ENCODE measurements at places on chromosomes 13 and 19.

- no peak for DNase-seq
These were observed 91.9 kb upstream of the MCF2L start for GRCh38 chr13:112877066-112877465.

- DNase-seq, result no peak
These were observed 50.0 kb downstream of the TEX26 start for GRCh38 chr13:30982506-30982905.

DNA sequence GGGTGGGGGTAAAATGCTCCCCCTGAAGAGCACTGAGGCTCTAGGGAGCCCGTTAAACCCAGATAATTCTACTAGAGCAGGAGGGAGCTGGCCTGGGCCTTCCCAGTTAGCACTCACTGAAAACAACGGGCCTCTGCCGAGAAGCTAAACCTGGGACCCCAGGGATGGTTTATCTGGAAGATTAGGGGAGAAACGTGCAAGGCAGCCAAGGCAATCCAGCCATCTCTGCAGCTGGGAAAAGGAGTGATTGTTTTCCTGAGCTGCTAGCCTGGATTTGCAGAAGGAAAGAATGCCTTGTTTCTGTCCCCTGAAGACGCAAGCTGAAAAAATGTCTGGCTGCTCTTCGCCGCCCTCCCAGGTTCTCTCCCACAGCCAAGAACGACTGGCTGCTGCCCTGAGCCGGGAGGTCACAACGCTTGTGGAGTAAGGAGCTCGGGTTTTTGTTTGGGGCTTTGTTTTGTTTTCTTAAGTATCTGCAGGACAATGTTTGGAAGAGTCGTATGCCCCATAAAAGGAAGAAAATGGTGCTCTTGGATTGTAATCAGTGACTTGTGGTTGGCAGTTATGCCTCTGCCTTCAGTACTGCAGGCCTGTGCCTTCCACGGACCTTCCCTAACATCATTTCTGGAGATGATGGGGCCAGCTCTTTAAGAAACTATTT, 31.5 kb downstream of the COL4A2 start:
- no peak for DNase-seq

- DNase-seq, result no peak
These were observed 426.1 kb downstream of the EFNB2 start for GRCh38 chr13:106109391-106109791.

DNA sequence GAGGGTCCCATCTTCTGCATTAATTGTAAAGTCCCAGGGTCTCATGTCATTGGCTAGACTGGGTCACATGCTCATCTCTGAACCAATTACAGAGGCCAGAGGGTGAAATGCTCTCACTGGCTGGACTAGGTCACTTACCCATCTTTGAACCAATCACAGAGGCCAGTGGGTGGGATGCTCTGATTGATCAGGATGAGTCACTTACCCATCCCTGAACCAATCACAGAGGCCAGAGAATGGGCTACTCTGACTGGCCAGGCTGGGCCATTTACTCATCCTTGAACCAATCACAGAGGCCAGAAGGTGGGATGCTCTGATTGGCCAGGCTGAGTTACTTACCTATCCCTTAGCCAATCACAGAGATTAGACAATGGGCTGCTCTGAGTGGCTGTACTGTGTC, 5.3 kb downstream of the MISP start:
- no peak for DNase-seq

- DNase-seq, result no peak
These were observed 108.0 kb downstream of the URI1 start for GRCh38 chr19:30049846-30050667.

DNA sequence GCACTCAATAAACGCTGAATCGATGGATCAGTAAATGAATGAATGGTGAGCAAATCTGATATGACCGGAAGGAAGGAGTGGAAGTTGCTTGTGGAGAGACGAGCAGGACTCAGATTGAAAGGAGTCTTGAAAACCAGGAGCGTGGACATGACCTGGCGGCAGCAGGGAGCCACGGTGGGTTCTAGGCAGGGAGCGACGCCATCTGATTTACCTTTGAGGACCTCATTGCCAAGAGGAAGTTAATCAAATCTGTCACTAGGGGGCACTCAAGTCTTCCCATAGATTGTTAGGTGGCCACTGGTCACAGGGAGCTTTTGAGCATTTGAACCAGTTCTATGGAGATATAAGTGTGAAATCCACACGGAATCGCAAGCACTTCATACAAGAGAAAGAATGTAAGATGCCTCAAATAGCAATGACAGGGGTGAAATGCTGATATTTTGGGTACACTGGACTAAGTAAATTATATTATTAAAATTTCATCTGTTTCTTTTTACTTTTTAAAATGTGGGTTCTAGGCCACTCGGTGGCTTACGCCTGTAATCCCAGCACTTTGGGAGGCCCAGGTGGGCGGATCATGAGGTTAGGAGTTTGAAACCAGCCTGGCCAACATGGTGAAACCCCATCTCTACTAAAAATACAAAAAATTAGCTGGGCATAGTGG, 9.2 kb upstream of the FBN3 start:
- peak; percentile 82 for DNase-seq

DNA sequence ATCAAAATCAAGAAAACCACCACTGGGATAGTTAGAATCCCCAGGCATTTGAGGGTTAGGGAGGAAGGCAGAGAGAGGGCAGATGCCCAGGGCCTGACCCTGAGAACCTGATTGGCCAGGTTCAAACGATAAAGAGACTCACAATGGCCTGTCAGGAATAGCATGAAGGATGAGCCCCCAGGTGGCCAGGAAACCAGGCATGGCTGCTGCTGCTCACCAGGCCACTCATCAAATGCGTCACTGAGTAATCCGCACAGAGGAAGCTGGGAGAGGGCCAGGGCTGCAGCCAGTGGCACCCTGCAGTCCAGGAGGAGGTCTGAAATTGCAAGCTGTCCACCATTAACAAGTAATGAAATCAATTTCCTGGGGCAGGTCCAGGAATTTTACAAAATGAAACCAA, 111.3 kb downstream of the KATNAL1 start:
- no peak for DNase-seq

DNA sequence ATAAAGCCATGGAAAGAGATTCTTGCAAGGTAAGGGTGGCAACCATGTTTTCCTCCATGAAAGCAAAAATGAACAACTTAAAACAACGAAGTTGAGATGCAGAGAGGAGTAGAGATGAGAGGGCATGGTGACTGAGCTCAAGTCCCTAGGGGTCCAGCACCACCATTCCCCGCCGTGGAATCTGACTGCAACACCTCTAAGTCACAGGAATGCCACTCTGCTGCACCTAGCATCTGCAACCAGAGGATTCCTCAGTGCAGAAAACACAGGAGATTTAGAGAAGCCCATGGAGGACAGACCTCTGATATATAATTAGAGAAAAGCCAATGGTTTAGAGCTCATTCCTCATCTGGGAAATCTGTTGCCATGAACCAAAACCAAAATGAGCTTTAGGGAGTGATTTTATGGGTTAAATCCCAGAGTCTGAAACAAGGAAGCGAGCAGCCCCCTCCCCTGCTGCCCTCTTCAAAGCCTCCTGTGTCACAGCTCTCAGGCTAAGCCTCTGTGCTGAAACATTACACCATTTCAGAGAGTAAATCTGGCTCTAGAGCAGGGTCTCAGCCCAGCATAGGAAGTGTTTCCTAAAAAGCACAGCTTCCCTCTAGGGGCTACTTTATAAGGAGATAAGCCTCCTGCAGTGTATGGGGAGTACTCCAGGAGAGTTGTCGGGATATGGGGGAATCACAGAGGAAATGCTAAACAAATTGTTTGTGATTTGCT, 1043.6 kb downstream of the UQCRFS1 start:
- no peak for DNase-seq

GRCh38 chr19:6055013-6055795, 55.1 kb downstream of the RFX2 start:
- DNase-seq, result no peak

GRCh38 chr19:39557811-39558623, 18.1 kb upstream of the EID2 start:
- DNase-seq, result peak; percentile 25

DNA sequence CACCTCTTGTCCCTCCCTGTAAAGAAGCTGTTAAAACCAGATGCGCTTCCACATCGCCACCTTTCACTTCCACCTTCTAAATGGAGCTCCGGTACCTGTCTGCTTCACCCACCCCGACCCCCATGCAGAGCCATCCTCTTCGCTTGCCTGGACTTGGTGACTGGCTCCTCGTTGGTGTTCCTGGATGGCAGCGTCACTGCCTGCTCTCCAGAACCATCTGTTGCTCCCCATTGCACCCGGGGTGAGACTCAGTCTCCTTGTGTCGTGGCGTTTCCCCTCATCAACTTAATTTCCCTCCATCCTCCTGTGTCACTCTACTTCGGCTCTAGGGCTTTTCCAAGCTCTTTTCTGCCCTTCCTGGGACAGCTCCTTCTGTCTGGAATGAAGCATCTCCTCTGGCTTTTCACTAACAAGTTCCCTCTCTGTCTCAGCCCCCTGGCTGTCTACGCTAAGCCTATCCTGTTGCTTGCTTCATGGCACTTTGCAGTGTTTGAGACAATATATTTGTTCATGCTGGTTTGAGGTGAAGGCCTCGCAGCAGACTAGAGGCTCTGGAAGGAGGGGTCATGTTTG, 10.3 kb downstream of the CEBPG start:
- DNase-seq, result no peak

GRCh38 chr13:98479496-98480003, 97.4 kb downstream of the STK24 start:
- no peak for DNase-seq

- no peak for DNase-seq
These were observed 1498.4 kb downstream of the EFNB2 start for GRCh38 chr13:105037110-105037509.

- DNase-seq, result no peak
These were observed 6.2 kb upstream of the EPN1 start for GRCh38 chr19:55668603-55669348.

GRCh38 chr19:45499196-45500180, 1.2 kb downstream of the PPM1N start:
- DNase-seq, result peak; percentile 58

DNA sequence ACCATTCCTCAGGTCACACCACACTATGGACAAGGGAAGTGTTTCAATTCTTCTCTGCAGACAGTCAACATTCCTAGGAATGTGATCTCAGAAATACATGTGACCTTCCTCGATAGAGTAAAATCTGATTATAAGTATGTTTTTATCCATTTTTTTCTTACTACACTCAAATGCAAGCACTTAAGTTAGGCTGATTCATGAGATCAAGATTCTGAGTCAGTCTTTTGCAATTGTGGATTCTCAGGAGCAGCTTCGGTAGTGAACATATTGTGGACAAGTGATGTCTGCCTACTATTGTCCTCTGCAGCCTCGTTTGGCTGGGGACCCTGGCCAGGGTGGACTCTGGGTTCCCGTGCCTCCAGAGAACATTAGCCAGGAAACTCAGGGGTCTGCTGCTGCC, 3.2 kb downstream of the SERPINE3 start:
- DNase-seq, result no peak

GRCh38 chr19:14440049-14440448, 6.9 kb downstream of the PKN1 start:
- peak; percentile 74 for DNase-seq

DNA sequence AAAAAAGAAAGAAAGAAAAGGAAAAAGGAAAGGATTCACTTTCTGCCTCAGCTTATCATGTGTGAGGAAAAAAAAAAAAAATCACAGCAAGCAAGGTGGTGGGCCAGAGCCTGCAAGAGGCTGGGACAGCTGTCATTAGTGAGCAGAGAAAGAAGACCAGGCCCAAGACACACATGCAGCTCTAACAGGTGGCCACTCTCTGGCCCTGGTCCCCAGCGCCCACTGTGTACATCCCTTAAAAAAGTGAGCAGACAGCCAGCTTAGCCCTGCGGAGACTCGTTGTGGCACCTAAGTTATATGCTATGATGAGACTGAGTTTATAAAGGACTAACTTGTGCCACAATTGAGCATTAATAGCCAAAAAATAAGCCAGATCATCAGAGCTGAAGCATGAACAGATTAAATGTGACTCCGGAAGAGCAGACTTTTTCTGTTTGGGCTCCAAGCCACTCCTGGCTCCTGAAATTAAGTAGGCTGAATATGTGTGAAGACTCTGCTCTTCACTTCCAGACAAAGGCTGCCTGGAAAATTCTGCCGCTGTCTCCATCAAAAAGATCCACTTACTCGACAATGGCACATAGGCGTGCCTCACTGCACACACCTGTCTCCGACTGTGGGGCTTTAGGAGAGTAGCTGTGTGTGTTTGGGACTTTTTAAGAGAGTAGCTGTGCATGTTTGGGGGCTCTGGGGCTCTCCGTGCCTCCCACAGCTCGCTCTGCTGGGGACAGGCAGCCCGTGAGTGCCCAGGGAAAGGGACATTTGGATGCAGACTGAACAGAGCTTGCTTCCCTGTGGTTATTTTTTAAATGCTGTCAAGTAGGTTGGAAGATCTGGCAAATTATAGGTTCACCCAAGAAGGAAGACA, 55.0 kb downstream of the LATS2 start:
- no peak for DNase-seq

- no peak for DNase-seq
These were observed 111.9 kb downstream of the KCNRG start for GRCh38 chr13:50126993-50127725.

GRCh38 chr13:60944863-60945262, 470.8 kb downstream of the PCDH20 start:
- DNase-seq, result no peak

GRCh38 chr13:27037571-27037970, 134.0 kb downstream of the USP12 start:
- no peak for DNase-seq

- DNase-seq, result no peak
These were observed 60.2 kb downstream of the ITGBL1 start for GRCh38 chr13:101512650-101513049.

GRCh38 chr13:109166804-109167203, 537.4 kb downstream of the MYO16 start:
- no peak for DNase-seq

DNA sequence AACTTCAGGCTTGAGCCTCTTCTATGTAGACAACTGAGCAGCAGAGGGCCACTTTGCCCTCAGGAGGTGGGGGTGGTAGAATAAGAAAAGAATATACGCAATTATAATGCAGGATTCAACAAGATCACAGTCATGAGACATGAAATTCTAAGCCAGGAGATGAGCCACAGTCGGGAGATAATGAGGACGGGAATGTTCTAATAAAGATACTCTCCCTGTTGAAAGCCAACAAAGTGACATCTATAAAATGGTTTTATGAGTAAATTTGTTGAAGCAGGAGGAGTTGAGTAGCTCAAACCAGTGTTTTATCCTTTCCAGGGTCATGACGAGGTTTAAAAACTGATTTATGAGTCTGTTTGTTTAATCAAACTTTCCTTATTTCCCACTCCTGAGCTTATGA, 152.0 kb upstream of the SERP2 start:
- no peak for DNase-seq

GRCh38 chr13:40164133-40164532, 502.3 kb downstream of the FOXO1 start:
- DNase-seq, result no peak

GRCh38 chr19:19300613-19301012, 19.7 kb downstream of the SUGP1 start:
- no peak for DNase-seq

All from CD4-positive, alpha-beta T cell treated with Interleukin-15 for 4 hours (primary cell).